Anterior cingulate cortex (tissue), 58 donors: ENCODE measurements at places on chromosomes 3 and 15.

- DNase-seq, result no peak
Measured at GRCh38 chr3:194781617-194782016, 95.9 kb downstream of the FAM43A start.

DNA sequence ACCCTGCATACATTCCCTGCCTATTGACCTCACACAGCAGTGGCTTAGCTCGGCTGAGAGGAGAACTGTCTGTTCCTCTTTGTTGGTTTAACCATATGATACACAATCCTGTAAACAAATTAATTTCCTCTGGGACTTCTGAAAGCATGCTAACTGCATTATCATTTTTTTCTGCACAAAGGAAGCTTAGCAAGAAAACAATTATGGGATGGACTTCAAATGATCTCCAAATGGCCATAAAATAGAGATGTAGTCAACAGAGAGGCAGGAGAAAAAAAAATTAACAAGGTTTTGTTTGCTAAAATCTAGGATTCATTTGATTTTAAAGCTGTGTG lies 14.4 kb upstream of the TMC3 start:
- no peak for DNase-seq

DNA sequence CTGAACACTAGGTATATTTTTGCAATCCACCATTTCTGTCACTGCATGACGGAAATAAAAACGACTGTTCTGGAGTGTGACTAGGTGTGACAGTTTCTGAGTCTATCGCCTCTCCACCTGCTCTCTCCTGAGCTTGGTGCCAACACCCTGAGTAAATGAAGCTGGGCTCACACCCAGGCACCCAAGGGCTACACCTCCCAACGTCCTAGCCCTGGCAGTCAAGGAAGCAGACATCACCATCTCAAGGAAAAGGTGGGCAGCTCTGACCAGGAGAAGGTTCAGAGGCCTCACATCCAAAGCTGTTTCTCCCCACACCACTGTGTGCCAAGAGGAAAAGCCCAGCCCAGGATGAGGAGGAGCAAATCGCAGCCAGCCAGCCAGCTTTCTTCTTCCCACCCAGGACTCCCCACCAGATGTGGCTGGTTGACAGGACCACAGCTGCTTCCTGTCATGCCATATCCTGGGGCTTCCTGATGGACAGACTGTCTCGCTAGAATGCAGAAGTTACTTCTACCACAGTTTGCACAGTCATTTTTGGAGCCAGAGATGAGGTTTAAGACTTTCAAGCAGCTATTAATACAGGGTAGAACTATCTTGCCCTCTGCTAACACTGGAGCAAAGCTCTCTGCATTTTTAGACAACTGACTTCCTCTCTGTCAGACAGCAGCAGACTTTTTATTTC lies 3.3 kb downstream of the SCAMP2 start:
- peak; percentile 2 for DNase-seq

DNA sequence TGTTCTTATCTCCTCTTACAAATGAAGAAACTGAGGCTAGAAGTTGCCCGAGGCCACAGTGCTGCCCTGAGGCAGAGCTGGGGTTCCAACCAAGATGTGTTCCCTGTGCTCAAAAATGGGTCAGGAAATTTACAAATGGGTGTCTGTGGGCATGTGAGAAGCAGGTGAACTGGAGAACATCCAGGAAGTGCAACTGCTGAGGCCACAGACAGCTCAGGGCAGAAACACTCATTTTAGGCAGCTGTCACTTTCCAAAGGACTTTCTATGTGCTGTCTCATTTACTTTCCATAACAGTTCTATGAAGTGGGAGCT lies 47.2 kb upstream of the ATP2B2 start:
- DNase-seq, result no peak

- no peak for DNase-seq
Measured at GRCh38 chr3:98209244-98209643, 42.7 kb downstream of the OR5H15 start.

DNA sequence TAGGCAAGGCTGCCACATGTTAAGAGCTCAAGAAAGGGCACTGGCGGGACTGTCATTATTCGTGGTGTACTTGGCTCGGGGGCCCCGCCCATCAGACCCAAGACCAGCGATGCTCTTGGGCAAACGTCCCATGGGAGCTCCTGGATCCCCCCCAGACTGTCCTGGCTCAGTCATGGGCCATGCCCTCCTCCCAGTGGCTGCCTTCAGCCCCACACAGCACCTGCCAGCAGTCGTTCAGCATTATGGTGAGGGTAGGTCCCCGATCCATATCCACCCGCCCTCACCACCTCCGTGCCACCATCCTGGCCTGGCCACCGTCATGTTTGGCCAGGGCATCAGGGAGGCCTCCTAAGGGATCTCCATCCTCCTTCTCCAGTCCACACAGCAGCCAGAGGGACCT lies 51.4 kb upstream of the IQSEC1 start:
- DNase-seq, result no peak

GRCh38 chr3:127040216-127040615 lies 57.3 kb downstream of the PLXNA1 start:
- DNase-seq, result no peak

DNA sequence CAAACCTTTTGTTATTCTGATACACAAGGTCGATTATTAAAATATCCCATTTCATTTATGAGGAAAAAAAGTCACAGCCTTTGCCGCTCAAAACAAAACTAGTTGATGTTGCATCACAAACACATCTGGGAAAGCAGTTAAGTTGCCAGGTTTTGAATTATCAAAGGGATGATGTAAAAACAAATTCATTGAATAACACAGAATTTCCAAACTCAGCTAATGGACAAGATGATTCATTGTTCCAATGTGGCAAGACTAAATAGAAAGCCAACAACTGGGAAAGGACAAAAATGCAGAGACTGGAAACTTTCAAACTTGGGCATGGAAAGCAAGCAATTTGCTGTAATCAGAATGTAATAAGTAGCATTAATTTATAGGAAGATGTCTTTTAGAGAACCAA lies 610.0 kb upstream of the ZNF385D start:
- no peak for DNase-seq

GRCh38 chr3:114404590-114404989 lies 110.8 kb downstream of the TIGIT start:
- DNase-seq, result no peak

- DNase-seq, result no peak
Measured at GRCh38 chr15:39736412-39737195, 46.0 kb downstream of the FSIP1 start.

- DNase-seq, result peak; percentile 46
Measured at GRCh38 chr3:58581328-58582091, 4.3 kb upstream of the FAM107A start.

DNA sequence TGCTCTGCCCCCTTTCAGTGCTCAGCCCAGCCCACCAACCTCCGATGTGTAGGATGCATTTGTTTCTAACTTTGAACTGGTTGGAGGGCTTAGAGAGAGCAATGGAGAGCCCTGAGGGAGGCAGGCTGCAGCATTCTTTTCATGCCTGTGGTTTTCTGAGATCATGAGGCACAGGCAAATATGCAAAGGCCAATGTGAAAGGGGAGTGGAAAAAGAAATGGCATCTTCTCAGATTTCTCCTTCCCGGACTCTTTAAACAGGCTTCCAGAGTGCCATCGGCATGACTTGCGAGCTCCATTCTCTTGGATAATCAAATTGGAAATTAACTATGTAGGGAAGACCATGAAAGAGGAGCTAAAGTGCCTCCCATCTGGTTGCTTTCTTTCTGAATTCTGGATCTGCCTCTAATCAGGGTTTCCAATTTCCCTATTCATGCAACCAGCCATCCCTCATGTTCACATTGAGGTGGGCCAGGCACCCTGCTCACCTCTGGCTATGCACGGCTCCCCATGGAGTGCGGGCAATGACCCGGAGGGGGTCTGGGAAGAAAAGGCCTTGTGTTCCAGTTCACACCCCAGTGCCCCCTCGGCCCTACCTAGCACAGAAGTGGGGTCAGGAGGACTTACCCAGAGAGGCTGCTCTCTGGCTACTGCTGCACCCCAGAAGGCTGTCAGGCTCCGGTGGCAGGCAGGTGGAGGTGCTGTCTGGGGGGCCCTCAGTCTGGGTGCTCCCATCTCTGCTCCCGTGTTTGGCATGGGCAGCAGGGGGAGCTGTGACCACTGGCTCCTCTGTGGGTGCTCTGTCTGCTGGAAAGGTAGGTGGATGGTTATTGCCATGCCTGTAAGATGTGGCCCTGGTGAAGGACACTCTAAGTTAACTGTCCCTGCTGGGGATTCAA lies 16.1 kb downstream of the AMOTL2 start:
- DNase-seq, result no peak

DNA sequence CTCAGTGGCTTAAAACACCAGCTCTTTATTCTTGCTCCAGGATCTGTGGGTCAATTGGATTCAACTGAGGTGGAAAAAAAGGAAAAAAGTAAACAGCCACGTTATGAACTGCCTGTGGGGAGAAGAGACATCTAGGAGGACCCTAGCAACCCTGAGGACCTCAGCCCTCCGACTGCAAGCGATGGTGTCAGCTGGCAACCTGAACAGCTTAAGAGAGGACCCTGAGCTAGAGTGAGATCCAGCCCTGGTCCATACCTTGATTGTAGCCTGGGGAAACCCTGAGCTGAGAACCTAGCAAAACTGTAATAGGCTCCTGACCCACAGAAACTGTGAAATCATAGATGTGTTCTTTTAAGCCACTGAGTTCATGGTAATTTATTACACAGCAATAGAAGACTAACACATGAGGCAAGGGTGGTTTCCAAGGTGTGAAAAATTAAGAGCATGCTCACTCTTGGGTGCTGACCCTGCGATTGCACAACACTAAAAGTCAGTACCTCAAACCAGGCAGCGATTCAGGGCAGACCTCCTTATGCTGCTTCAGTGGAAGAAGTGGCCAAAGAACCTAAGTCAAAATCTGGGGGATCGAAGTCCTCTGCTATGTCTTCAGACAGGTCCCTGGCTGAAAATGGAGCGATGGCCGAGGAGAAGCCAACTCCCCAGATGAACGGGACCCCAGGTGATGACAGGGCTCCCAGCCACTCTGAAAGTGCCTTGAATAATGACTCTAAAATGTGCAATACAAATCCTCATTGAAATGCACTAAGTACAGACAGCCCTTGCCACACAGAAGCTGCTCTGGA lies 57.7 kb downstream of the GASK1A start:
- no peak for DNase-seq

GRCh38 chr15:91861223-91861622 lies 7.7 kb downstream of the SLCO3A1 start:
- no peak for DNase-seq

- DNase-seq, result no peak
Measured at GRCh38 chr15:101004500-101004899, 85.3 kb downstream of the LRRK1 start.

DNA sequence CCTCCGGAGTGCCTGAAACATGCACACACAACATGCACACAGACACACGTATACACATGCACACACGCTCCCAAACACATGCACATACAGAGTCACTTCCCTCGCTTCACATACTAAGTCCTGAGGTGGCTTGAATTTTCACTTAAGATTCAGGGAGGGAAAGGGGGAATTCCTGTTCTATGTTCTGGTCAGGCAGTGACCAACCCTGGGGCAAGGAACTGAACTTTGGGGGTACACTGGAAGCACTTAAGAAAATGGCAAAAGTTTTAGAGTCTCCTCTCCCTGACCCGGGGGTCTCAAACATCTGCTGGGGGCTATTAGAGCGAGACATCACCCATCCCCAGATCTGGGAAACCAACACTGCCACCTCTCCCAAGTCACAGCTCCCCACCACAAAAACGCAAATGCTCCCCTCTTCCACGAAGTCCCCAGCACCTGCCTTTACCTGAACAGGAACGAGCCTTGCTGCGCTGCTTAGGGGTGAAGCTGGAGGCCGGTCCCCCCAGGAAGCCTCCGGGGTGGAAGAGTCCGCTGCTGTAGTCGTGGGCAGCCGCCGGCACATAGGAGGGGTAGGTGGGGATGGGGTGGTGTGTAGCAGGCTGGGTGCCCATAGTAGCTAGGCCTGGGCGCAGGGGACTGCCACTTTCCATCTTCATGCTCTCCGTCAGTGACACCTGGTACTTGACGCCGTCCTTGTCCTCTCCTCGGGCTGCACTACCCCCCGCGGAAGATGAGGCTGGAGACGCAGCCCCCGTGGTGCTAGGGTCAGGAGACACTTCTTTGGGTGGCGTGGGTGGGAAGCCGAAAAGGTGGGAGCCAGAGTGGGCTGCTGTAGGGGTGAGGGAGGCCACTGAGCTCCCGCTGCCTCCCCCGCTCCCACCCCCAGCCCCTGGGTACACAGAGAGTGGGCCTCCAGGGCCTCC lies 7.5 kb downstream of the GATA2 start:
- no peak for DNase-seq

- DNase-seq, result no peak
Measured at GRCh38 chr3:125694761-125695294, 99.5 kb upstream of the OSBPL11 start.

- no peak for DNase-seq
Measured at GRCh38 chr3:142279965-142280590, 54.7 kb upstream of the GK5 start.

DNA sequence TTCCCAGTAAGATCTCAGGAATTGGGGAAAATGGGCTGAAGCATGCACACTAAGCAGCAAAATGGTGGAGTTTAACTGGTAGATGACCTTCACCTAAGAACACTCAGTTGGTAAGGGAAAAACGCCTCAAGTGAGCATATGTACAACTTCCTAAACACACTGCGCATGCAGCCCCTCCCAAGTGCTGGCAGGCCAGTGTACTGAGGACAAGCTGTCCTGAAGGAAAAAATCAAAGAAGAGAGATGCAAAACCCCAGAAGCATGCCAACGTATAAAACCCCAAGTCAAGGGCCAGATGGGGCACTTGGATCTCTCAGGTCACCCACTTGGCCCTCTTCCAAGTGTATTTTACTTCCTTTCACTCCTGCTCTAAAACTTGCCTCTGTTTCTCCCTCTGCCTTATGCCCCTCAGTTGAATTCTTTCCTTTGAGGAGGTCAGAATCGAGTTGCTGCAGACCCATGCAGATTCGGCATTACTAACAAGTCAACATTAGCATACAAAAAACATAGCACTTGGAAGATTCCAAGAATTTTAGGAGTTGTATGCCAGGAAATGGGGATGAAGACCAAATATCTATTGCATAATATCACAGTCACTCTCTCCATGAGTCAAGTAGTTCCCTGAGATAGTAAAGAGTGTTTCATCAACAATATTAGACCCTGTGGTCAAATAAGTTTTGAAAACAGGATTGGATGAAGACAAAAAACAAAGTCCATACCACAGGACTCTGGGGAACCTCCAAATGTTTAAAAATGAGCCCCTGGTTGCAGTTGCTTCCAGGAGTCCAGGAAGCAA lies 10.8 kb upstream of the FYCO1 start:
- no peak for DNase-seq

GRCh38 chr3:136778865-136779264 lies 26.7 kb upstream of the STAG1 start:
- no peak for DNase-seq

- DNase-seq, result no peak
Measured at GRCh38 chr15:62426387-62426956, 261.4 kb upstream of the C2CD4B start.

DNA sequence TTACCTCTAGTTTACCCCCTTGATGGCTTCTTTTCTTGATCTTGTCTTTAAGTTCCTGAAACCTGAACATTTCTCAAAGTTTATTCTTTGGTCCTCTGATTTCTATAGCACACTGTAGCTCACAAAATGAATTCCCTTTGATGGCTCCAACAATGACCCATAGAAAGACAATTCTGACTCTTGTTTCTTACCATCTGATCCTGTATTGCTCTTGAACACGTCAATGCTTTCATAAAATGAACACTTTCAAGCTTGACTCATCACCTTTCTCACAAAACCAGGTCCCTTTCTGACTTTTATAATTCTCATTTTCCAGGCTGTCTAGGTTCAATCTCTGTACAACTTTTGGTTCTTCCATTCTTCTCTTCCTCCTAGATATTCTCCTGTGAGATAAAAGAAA lies 5.7 kb upstream of the GAP43 start:
- no peak for DNase-seq
